ENCODE measurements at places on chromosomes 12 and 14.

DNA sequence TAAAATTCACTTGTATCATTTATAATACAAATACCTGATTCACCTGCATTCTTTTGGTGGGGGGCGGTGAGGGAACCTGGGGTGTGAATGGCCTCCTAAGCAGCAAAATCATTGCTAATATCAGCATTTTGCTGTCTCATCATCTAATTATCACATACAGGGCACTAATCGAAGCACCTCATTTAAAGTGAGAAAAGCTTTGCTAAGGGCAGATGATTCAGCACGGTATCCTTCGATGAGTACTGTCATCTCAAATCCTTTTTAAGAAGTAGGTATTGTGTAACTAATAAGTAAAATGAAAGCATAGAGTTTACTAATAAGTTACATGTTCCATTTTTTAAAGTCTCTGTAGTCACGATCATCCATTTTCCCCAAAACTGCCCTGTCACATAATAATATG is 278.1 kb upstream of the SOX5 start:
- DNase-seq: no peak

DNA sequence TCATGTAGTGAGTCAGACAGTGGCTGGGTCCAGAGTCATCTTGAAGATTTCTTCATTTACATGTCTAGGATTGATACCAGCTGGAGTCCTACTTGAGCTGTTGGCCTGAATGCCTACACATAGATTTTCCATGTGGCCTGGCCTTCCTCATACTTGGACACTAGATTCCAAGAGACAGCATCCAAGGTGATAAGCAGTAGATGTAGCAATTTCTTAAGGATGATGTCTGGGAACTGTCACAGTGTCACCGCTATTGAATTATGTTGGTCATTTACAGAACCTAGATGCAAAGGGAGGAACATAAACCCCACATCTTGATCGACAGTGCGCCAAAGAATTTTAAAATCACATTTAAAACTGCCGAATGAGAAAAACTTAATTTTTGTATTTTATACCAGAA is 412.3 kb downstream of the TRHDE start:
- no peak for DNase-seq

DNA sequence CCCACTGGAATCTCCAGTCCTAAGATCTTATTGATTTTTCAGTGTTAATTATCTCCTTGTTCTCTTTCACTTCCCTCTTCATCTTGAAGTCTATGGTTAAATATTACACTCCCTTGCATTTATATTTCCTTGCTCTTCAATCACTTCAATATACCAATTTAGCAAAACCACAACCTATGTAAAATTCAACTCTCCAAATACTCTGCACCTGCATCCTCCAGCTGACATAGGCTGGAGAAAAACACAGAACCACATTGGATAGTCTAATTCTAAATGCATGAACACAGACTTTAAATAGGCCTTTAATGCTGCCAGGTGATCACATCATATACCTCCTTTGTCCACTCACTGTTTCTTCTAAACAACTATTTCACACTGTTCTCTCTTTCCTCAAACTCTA is 253.8 kb upstream of the GARIN6 start:
- DNase-seq: no peak

DNA sequence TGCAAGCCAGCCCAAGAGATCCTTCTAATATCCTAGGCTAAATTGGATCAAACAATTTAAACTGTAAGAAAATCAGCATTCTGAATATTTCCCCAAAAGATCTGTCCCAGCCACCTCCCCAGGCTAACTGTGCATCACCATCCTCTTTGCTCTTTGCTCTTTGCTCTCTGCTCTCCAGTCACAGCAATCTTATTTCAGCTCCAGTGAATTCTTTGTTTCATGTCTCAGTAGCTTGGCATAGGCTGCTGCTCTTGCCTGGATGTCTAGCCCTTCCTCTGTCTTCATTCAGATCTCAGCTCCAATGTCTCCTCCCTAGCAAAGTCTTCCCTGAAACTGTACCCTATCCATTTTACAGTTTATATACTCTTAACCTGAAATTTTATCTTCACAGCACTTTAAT is 399.8 kb upstream of the USP15 start:
- no peak for DNase-seq

GRCh38 chr12:123533672-123534643 is at the start of gene RILPL1:
Gene RILPL1 (minus strand): TSS chr12:123533719. CDS start chr12:123533482, 237 bp downstream.
- DNase-seq: peak; percentile 79

GRCh38 chr12:54046809-54047159 is 6.9 kb upstream of the HOXC4 start:
- no peak for DNase-seq

GRCh38 chr12:630656-631632 is 32.3 kb downstream of the NINJ2 start:
- no peak for DNase-seq

DNA sequence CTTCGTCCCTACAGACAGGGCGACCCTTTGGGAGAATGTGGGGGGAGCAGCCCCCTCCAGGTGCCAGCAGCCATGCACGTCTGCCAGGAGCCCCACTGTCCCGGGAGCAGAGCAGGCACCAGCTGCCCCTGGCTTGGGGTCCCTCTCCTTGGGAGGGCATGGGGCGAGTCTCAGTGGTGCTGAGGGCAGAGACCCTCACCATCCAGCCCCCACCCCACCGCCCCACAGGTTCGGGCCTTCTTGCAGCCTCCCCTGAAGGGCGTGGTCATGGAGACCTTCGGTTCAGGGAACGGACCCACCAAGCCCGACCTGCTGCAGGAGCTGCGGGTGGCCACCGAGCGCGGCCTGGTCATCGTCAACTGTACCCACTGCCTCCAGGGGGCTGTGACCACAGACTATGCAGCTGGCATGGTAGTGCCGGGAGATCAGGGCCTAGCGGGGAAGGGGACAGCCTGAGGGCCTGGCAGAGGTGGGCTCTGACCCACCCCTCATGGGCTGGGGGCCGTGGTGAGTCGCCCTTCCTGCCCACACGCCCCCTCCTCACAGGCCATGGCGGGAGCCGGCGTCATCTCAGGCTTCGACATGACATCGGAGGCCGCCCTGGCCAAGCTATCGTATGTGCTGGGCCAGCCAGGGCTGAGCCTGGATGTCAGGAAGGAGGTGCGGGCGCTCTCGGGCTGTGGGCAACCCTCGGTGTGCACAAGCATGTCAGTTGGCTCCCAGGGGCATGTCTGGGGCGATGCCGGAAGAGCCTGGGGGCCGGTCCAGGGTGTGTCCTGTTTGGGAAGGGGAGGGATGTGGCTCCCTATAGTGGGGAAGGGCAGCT is 18.8 kb downstream of the ASPG start:
- no peak for DNase-seq

DNA sequence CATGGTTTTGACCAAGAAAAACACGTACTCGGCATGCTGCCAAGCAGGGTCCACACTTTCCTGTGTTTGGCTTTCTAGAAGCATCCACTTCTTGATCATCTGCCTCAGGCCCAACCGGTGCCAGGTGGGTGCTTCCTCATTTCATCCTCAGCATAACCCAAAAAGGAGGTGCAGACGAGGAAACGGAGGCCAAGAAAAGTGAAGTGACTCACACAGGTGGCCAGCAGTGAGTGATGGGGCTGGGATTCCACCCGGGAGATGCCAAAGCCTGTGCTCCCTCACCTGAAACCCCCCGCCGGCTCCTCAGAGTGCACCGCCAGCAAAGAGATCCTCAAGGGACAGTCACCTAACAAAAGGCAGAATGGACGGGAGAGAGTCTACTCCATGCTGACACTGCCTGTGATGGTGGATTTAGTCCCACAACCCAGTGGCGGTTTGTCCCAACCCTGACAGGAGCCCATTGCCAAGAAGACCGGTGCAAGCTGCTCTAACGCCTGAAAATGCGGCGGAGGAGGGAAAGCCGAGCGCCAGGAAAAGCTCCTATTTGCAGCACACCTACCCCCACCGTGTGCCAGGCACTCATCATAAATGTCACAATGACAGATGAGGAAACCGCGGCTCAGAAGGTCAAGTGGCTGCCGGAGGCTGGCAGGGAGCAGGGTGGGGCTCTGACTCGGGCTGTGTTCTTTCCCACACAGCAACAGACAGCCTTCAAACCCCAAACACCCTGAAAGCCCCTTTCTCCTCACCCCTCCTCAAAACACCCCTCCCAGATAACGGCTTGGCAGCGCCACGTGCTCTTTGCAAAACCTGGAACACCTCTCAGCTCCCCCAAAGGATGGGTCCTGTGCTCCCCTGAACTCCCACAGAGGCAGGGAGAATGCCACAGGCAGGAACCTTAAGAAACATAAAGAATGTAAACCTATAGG is 18.8 kb downstream of the BCL11B start:
- DNase-seq: no peak

DNA sequence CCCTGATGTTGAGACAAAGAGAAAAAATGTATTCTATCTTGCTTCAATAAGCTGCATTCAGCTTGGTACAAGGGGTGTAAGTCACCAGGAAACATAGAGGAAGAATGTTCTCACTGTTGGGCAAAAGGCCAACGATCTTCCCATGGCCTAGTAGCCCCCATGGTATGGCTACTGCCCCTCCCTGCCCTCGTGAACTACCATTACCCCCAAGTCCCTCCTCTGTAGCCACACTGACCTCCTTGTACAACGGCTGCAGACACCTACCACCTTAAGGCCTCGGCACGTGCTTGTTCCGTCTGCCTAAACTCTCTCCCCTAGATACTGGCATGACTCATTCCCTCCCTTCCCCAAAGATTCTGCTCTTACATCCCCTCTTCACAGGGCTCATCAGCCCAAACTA is 81.9 kb upstream of the ANO2 start:
- no peak for DNase-seq

GRCh38 chr14:25053585-25053984 is 3.6 kb upstream of the STXBP6 start:
- DNase-seq: no peak

GRCh38 chr12:57296291-57296690 is 45.3 kb upstream of the STAC3 start:
- peak; percentile 20 for DNase-seq

GRCh38 chr12:122834921-122835749 is at the start of gene HIP1R:
Gene HIP1R (plus strand): TSS chr12:122835457. CDS start chr12:122835551, 94 bp downstream.
- DNase-seq: peak; percentile 52

- DNase-seq: no peak
Observed at GRCh38 chr14:79661752-79662151, 549.6 kb downstream of the DIO2 start.

DNA sequence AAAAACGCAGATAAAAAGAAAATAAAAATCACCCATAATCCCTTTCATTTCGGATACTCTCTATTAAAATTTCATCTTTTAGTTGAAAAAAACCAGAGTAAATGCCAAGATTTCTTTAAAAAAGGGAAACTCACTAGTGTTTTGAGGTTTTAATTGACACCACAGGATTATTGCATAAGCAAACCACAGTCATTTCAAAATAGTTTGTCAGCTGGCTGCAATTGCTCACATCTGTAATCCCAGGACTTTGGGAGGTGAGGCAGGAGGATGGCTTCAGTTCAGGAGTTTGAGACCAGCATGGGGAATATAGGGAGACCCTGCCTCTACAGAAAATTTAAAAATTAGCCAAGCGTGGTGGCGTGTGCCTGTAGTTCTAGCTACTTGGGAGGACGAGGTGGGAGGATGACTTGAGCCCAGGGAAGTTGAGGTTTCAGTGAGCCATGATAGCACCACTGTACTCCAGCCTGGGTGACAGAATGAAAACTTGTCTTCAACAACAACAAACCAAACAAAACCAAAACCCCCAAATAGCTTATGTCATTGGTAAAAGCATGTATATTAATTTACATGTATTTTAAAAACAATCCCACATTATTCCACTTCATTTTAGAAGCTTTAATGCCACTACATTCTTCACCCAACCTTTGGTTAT is 48.8 kb downstream of the SYNE2 start:
- peak; percentile 27 for DNase-seq

DNA sequence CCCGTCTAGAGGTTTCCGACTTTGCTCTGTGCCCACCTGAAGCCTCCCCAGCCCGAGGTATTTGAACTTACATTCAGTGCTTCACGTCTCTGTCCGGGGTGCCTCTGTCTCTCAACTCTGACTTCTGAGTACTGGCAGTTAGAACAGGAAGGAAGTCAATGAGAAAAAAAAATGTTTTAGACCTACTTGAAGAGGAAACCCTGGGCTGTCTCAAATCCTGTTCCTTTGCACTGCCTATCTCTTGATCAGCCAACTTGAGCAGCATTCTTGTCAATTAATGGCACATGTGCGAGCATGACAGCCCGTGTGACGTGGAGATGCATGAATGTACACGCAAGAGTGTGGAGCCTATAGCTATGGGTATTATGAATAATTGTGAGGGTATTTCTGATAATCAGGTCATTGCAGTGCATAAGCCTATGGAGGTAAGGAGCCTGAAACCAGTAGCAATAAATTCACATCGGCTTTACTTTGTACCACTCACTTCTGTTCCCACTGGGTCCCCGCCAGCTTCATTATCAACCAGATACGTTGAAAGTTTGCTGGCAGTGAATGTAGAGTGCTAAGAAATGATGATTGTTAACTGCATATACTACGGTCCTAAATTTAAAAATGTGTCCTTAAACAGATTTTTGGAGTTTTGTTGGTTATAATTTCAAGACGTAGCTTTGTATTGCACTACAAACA is at the start of gene ARHGDIB:
TSS of gene ARHGDIB (minus strand) at position 136 of the 687 bp plus-strand sequence. CDS start 10,889 bp downstream, outside the sequence.
- DNase-seq: no peak

GRCh38 chr12:57175428-57176138 is 28.2 kb upstream of the LRP1-AS start:
- peak; percentile 80 for DNase-seq

DNA sequence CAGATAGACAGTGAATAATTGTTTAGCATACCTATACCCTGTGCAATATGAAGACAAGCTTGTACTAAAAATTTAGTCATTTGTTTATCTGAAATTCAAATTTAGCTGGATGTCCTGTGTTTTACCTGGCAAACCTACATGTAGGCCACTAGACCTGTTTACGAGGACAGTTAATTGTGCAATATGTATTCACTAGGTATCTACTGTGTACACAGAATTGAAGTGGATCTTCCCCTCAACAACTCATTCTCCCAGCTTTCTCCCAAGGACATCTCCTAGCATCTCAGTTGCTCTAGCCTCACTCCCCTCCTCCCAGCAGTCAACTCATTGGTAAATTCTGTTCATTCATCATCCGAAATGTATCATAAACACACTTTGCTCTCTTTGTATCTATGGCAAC is 25.3 kb downstream of the AK7 start:
- no peak for DNase-seq

DNA sequence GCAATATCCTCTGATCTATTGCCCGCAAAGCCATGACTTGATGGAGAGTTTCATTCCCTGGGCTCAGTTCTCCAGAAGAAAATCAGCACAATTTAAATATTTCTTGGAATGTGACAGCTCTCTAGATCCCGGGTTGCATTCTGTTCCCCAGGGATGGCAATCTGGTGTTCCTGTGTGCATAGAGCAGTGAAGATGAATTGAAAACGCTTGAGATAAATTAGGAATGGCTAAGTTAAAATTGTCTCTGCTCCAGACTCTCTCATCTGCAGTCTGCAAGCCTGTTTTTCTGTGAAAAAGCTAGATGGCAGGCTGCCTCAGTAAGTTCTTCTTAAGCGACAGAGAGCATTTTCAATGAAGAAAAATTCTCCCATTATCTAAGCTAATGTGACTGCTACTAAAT is 582.5 kb upstream of the MGAT4C start:
- DNase-seq: no peak

GRCh38 chr12:57936513-57936883 is 4.9 kb upstream of the ATP23 start:
- no peak for DNase-seq

All from AG08395 (cell line).